Activated T-helper 2 cell treated with anti-CD3 and anti-CD28 coated beads, Interferon-gamma antibody, Interleukin-2, Interleukin-4, amounts not matched to agents 10 μg/mL and 5 μg/mL and 100 μg/mL, durations not matched to agents 14 hours and 24 hours and 36 hours (primary cell): ENCODE measurements at places on chromosomes 7 and 10.

DNA sequence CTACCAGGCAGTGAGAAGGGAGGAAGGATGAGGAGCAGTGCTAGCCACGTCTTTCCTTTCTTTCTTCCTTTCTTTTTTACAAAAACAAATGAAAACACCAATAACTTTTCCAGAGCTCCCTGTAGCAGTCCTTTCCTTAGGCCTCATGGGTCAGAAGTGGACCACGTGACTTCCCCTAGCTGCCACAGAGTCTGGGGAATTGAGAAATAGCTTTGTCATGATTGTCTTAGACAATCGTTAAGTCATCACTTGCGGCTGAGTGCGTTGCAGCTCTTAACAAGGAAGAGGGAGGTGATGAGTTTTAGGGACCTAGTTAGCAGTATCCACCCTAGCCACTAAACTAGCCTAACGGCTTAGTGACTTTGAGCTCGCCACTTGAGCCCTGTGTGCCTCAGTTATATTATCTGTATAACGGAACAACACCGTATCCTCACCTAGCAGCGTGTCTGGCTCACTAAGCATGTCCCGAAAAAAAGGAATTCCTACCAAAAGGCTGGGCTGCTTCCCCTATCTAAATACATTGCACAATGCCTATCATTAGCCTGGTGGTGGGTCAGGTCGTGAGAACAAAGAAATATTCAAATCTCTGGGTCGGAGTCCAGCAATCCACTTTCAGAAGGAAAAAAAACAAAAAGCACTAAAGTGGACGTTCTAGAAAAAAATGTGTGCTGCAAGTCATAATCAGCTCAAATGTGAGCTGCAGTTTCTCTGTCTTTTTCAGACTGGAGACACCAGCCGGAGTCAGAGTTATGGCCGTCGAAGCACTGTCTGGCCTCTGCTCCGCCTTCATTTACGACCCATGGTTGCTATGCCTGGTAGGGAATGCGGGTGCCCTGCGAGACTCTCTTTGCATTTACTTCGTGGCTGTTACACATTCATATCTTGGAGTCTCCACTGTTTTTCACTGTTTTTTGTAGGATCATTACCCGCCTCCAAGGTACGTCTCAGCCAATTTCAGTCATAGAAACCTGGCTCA is 338.5 kb upstream of the FOXK1 start:
- no peak for DNase-seq

GRCh38 chr10:48383393-48383792 is 76.9 kb downstream of the MAPK8 start:
- DNase-seq = no peak

DNA sequence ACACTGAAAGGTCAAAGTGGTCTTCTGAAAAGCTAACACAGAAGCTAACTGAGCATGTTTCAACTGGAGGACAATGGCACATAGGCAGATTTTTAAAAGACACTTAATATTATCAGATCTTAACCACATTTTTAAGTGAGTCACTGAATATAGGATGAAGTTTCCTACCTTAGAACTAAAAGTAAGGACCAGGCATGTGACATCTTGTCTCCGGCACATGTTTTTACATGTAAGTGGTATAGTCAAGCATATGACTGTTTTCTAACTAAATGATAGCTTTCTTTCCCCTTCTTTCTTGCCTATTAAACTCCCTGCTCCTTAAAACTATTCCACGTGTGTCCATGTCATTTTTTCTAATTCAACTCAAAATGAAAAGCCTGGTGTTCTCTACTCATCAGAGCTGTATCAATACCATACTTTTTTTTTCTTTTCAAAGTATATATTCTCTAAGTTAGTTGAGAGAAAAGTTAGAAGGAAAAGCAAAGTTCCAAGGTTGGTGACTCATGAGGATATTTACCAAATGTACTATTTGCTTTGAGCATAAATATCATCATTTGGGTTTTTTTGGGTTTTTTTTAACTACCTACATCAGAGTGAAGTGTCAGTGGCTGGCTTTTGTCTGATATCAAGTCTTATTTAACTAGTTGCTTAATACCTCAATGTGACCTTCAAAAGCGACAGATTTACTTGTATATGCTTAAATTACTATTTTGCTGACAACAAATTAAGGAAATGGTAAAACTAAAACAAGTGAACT is 127.5 kb downstream of the CRPPA start:
- no peak for DNase-seq

DNA sequence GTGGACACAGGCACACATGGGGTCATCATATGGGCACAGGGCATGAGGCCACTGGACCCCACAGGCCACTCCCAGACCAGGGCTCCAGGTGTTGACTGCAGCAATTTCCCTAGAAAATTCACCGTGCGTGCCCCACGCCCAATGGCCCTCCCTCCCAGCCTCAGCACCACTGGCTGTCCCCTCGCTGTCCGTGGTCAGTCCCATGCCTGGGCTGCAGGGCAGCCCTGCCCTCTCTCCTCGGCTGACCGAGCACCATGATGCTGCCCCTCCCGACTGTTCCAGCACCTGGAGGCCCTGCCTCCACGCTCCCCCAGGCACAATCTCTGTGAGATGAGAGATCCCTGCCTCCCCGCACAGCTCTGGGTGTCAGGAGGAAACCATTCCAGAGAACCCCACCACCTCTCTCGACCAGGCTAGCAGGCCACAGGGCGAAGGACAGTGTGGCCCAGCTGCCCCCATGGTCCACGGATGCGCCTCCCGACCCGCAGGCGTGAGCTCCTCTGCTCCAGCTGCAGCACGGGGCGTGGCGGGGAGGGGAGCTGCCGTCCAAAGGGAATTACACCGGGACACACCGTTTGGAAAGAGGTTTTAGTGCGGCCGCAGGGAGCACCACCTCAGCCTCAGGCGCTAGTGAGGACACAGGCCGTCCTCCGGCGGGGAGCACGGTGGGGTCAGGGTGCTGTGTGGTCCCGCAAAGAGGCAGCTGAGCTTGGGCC is 12.6 kb downstream of the NUDT1 start:
- DNase-seq = no peak
